Astrocyte (in vitro differentiated cells and primary cell): ENCODE measurements at places on chromosomes 16 and 17. TPM values are rescaled to one million over a fixed set of nuclear protein-coding genes. Genes with fewer than 3 reads are reported as not detected.

DNA sequence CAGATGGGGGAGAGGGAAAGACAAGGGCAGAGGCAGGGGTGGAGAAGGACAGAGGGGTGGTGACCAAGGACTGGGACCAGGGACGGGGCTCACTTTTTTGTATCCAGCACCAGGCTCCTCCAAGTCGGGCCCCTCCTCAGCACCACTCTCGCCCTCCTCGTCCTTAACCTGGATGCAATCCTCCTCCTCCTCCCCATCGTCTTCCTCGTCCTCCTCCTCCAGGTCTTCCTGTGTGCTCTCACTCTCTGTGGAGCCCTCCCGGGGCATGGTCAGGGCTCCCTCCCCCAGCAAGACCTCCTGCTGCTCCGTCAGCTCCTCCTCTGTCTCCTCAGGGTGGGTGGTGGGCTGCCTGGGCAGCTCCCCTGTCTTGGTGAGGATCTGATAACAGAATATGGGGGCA, 16.8 kb downstream of the G6PC3 start:
- peaks cover 21% of the 10 kb centered on the region for H3K4me1 ChIP-seq
- DNase-seq = no peak
- H3K27me3 ChIP-seq = no peaks in the 10 kb centered on the region
- H3K4me3 ChIP-seq = peak overlapping the region; percentile 41
- H3K27ac ChIP-seq = peak overlapping the region; percentile 77

- H3K27me3 ChIP-seq = no peaks in the 10 kb centered on the region
- no peaks in the 10 kb centered on the region for H3K4me1 ChIP-seq
- peaks cover 42% of the 10 kb centered on the region for H3K36me3 ChIP-seq
- H3K4me3 ChIP-seq = no peak overlapping the region
- DNase-seq = no peak
Observed at GRCh38 chr17:30503558-30503957, 26.4 kb downstream of the GOSR1 start.

ZG16 gene
- total RNA-seq = not detected in 2 replicates

DOC2A gene
- 0.50 and 0.89 TPM in 2 replicates for total RNA-seq

DNA sequence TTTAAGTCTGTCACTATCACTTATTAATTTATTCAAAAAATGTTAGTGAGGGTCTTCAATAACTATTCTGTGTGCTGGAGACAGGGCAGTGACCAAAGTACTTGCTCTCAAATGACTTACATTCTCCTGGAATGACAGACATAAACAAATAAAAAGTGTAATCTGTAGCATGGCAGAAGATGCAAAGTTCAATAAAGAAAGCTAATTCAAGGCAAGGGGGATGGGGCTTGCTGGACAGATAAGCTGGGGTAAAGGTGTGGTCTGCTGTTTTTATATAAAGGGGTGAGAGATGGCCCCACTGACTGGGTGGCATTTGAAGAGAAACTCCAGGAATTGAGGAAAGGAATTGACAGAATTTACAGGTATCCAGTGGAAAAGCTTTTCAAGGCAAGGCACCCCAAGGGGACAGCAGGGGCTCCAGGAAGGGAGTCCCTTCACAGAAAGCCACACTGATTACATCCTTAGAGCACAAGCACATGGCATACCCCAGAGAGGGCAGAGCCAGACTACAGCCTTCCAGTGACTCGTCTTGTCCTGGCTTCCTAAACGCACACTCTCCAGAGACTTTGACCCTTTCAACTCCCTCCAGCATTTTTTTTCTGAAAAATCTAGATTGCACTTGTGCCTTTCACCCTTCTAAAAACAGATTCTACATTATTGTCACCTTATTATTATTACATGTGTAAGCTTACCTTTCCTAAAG, 123.7 kb upstream of the HS3ST3A1 start:
- peak; percentile 63 for DNase-seq
- no peak overlapping the region for H3K27ac ChIP-seq
- no peak overlapping the region for H3K4me3 ChIP-seq
- peaks cover 8% of the 10 kb centered on the region for H3K4me1 ChIP-seq
- H3K27me3 ChIP-seq = no peaks in the 10 kb centered on the region

GRCh38 chr16:30783280-30784109, 3.5 kb downstream of the ZNF629 start:
- H3K4me1 ChIP-seq = peaks cover 12% of the 10 kb centered on the region
- no peaks in the 10 kb centered on the region for H3K27me3 ChIP-seq
- H3K36me3 ChIP-seq = peaks cover 3% of the 10 kb centered on the region
- no peak for DNase-seq
- no peak overlapping the region for H3K27ac ChIP-seq

- no peak overlapping the region for H3K27ac ChIP-seq
- no peak overlapping the region for H3K4me3 ChIP-seq
- peaks cover 13% of the 10 kb centered on the region for H3K36me3 ChIP-seq
- no peaks in the 10 kb centered on the region for H3K27me3 ChIP-seq
- DNase-seq = no peak
- peaks cover 2% of the 10 kb centered on the region for H3K4me1 ChIP-seq
Observed at GRCh38 chr17:27596566-27597187, 34.3 kb upstream of the LGALS9 start.

DNA sequence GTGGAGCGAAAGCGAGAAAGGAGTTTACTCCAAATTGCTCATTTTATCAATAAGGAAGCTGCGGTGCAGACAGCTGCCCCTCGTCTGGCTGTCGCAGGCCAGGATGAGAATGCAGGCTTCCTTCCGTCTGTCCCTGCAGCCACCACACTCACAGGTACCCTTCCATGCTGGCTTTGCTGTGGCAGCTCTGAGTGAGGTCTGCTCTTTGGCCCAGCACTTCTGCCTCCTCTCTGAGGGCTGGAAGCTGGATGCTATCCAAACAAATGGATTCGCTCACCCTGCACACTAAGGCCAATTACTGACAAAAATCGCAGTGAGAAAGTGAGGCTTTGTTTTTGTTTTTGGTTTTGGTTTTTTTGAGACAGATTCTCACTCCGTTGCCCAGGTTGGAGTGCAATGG, 7.0 kb downstream of the ARMC7 start:
- H3K4me3 ChIP-seq = no peak overlapping the region
- DNase-seq = no peak
- peaks cover 9% of the 10 kb centered on the region for H3K4me1 ChIP-seq
- no peaks in the 10 kb centered on the region for H3K27me3 ChIP-seq
- no peaks in the 10 kb centered on the region for H3K36me3 ChIP-seq

- no peaks in the 10 kb centered on the region for H3K36me3 ChIP-seq
- no peak overlapping the region for H3K4me3 ChIP-seq
- no peaks in the 10 kb centered on the region for H3K27me3 ChIP-seq
- no peak for DNase-seq
- no peaks in the 10 kb centered on the region for H3K4me1 ChIP-seq
- H3K27ac ChIP-seq = no peak overlapping the region
Observed at GRCh38 chr17:72778169-72779151, 314.0 kb downstream of the SLC39A11 start.

DNA sequence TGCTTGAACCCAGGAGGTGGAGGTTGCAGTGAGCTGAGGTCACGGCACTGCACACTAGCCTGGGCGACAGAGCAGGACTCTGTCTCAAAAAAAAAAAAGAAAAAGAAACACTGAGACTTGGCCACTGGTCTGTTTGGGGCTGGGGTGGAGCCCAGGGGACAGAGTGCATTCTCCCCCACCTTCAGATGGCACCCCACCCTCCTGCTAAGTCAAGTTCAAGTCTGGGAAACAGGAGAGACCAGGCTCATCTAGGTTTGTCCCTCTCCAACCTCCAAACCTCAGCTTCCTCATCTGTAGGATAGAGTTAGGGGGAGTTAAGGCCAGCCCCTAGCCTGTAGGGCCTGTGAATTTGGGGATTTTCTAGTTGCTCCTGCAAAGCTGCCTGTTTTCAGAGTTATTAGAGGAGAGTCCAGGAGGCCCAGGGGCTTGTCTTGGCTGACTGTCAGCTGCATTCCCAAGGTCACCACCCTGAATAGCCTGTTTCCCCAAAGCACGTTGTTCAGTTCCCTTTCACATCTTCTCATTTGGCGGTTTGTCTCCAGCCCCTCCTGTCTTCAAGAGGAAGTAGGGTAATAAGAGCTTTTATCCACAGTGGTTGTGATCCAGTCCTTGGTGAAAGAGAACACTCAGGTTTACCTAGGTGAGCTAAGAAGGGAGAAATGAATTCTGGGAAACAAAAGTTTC, 2.2 kb downstream of the MT3 start:
- H3K4me3 ChIP-seq = no peak overlapping the region
- no peak overlapping the region for H3K27ac ChIP-seq
- peaks cover 34% of the 10 kb centered on the region for H3K27me3 ChIP-seq
- no peaks in the 10 kb centered on the region for H3K36me3 ChIP-seq
- no peak for DNase-seq

KIF2B gene
- total RNA-seq = not detected in 2 replicates

DNA sequence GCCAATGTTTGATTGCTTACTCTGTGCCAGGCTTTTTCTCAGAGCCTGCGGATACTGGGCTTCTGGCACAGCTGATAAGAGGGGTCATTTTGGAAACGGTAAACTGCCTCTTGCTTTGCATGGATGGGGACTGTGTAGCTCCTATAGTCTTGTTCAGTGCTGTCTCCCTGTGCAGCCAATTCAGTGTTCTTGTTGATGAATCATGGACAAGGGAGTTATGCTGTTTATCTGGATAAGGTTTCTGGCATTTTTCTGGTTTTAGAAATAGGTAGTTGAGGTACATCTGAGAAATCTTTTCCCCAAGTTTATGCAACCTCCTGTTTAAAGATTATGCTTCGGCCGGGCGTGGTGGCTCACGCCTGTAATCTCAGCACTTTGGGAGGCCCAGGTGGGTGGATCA, 16.7 kb upstream of the TANGO6 start:
- H3K36me3 ChIP-seq = no peaks in the 10 kb centered on the region
- no peaks in the 10 kb centered on the region for H3K27me3 ChIP-seq
- H3K27ac ChIP-seq = no peak overlapping the region
- DNase-seq = peak; percentile 20

- DNase-seq = no peak
- no peaks in the 10 kb centered on the region for H3K36me3 ChIP-seq
- H3K4me1 ChIP-seq = no peaks in the 10 kb centered on the region
- H3K27ac ChIP-seq = no peak overlapping the region
- H3K27me3 ChIP-seq = peaks cover 13% of the 10 kb centered on the region
Observed at GRCh38 chr16:88991813-88992350, 14.9 kb upstream of the CBFA2T3 start.

- no peaks in the 10 kb centered on the region for H3K36me3 ChIP-seq
- H3K27me3 ChIP-seq = no peaks in the 10 kb centered on the region
- no peak overlapping the region for H3K4me3 ChIP-seq
- H3K4me1 ChIP-seq = peaks cover 16% of the 10 kb centered on the region
- no peak overlapping the region for H3K27ac ChIP-seq
- DNase-seq = no peak
Observed at GRCh38 chr17:64148699-64149098, 18.8 kb upstream of the ERN1 start.

GRCh38 chr17:50325906-50326305, 20.0 kb upstream of the XYLT2 start:
- H3K4me1 ChIP-seq = peaks cover under 1% of the 10 kb centered on the region
- H3K4me3 ChIP-seq = no peak overlapping the region
- no peak overlapping the region for H3K27ac ChIP-seq
- H3K36me3 ChIP-seq = no peaks in the 10 kb centered on the region

HSPB9 gene
- not detected in 2 replicates for total RNA-seq

GRCh38 chr17:79132271-79133064, 57.8 kb downstream of the ENGASE start:
- H3K4me1 ChIP-seq = no peaks in the 10 kb centered on the region
- H3K27me3 ChIP-seq = no peaks in the 10 kb centered on the region
- no peak for DNase-seq
- no peaks in the 10 kb centered on the region for H3K36me3 ChIP-seq
- no peak overlapping the region for H3K4me3 ChIP-seq

ASGR1 gene
- total RNA-seq = 3.6 and 5.0 TPM in 2 replicates

DNA sequence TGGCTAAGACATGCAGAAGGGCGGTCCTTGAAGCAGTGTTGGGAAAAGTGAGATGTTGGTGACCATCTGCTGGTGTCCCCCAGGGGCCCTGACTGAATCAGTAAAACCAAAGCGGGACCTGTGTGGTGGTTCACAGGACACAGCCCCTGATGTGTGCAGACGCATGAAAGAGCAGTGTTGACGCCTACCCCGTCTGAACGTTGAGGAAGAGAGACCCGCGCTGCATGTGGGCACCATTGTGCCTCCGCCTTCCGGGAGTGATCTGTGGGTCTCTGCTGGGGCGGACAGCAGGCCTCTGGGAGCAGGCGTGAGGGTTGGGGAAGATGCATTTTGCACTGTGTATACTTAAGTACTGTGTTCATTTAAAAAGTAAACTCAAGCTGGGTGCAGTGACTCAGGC, 31.6 kb downstream of the MGRN1 start:
- H3K4me3 ChIP-seq = no peak overlapping the region
- no peak for DNase-seq
- H3K27ac ChIP-seq = no peak overlapping the region
- no peaks in the 10 kb centered on the region for H3K27me3 ChIP-seq

- no peaks in the 10 kb centered on the region for H3K27me3 ChIP-seq
- H3K36me3 ChIP-seq = no peaks in the 10 kb centered on the region
- no peak overlapping the region for H3K27ac ChIP-seq
- DNase-seq = no peak
- no peak overlapping the region for H3K4me3 ChIP-seq
Observed at GRCh38 chr16:35570946-35571345, 2111.5 kb downstream of the TP53TG3F start.

DNA sequence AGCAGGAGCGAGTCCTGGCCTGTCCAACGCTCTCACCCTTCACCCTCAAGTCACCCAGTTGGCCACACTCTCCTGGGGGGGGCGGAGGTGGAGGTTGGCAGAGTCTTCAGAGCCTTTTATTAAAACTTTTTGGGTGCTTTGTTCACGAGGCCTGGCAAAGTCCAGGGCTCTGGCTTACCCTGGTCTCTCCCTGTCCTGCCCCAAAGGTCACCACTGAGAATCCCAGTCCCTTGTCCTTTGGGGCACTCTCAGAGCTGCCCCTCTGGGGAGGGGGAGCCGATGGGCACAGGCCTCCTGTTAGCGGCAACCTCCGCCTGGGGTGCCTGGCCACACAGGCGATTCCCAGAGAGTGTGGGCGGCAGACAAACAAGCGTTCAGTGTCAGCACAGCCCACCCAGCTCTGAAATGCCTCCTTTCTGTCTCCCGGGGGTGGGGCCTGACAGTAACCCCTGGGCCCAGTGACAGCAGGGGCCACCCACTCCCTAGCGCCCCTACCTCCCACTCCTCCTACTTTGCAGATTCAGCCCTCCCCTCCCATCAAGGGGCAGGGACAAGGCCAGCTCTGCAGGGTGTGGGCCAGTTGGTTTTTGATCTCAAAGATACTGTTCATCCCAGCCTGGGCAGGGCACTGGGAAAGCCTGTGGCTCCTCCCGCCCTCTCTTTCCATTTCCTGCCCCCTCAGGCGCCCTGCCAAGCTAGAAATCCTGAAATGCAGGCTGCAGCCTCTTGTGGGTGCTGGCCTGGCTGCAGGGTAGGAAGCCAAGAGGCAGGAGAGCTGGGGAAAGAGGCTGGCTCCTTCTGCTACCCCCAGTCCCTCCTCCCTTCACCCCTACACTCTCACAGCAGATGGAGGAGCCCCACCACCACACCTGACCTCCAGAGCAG, 36.6 kb upstream of the EMP2 start:
- no peaks in the 10 kb centered on the region for H3K36me3 ChIP-seq
- DNase-seq = peak; percentile 53
- H3K4me3 ChIP-seq = no peak overlapping the region
- no peaks in the 10 kb centered on the region for H3K27me3 ChIP-seq

- no peaks in the 10 kb centered on the region for H3K27me3 ChIP-seq
- H3K4me3 ChIP-seq = no peak overlapping the region
- peaks cover 8% of the 10 kb centered on the region for H3K36me3 ChIP-seq
Observed at GRCh38 chr16:84739349-84740124, 39.7 kb downstream of the USP10 start.

- H3K4me3 ChIP-seq = no peak overlapping the region
- no peaks in the 10 kb centered on the region for H3K4me1 ChIP-seq
- no peaks in the 10 kb centered on the region for H3K36me3 ChIP-seq
- no peak overlapping the region for H3K27ac ChIP-seq
- no peak for DNase-seq
- H3K27me3 ChIP-seq = peaks cover 22% of the 10 kb centered on the region
Observed at GRCh38 chr17:28255616-28256015, 63.4 kb upstream of the TMEM97 start.
